ENCODE measurements at places on chromosomes 4 and X. TPM values are rescaled to one million over a fixed set of nuclear protein-coding genes. Genes with fewer than 3 reads are reported as not detected.

LANCL3 gene
- total RNA-seq = 0.35 TPM

MTTP gene
- 0.74 TPM for total RNA-seq

GABRG1 gene
- 0.16 TPM for total RNA-seq

LRCH2 gene
- 2.6 TPM for total RNA-seq

STK26 gene
- total RNA-seq = 2.1 TPM

VGLL1 gene
- total RNA-seq = not detected

ANKRD50 gene
- total RNA-seq = 11.7 TPM

FMR1NB gene
- not detected for total RNA-seq

PF4V1 gene
- total RNA-seq = not detected

RBM46 gene
- total RNA-seq = not detected

ADGRG2 gene
- 7.1 TPM for total RNA-seq

PPARGC1A gene
- 9.7 TPM for total RNA-seq

SSX4 gene
- total RNA-seq = not detected

JADE3 gene
- total RNA-seq = 7.2 TPM

FRMD7 gene
- total RNA-seq = not detected

GPC3 gene
- 58.6 TPM for total RNA-seq

DMP1 gene
- not detected for total RNA-seq

XG gene
- total RNA-seq = 3.4 TPM

IQSEC2 gene
- total RNA-seq = 15.4 TPM

FAM9B gene
- not detected for total RNA-seq

TMPRSS11A gene
- total RNA-seq = not detected

RAB40AL gene
- total RNA-seq = 1.7 TPM

SFRP2 gene
- total RNA-seq = 38.2 TPM

KIAA1210 gene
- not detected for total RNA-seq

MUC7 gene
- not detected for total RNA-seq

POU3F4 gene
- total RNA-seq = not detected

LONRF3 gene
- 13.1 TPM for total RNA-seq

FGF13 gene
- total RNA-seq = 8.7 TPM

TMSB15A gene
- total RNA-seq = not detected

CTAG1A gene
- total RNA-seq = not detected

MAMLD1 gene
- total RNA-seq = 11.2 TPM

CSN1S1 gene
- total RNA-seq = 32.3 TPM
